IMR-90 (cell line): ENCODE measurements at places on chromosomes 13 and 19. TPM values are rescaled to one million over a fixed set of nuclear protein-coding genes. Genes with fewer than 3 reads are reported as not detected.

DNA sequence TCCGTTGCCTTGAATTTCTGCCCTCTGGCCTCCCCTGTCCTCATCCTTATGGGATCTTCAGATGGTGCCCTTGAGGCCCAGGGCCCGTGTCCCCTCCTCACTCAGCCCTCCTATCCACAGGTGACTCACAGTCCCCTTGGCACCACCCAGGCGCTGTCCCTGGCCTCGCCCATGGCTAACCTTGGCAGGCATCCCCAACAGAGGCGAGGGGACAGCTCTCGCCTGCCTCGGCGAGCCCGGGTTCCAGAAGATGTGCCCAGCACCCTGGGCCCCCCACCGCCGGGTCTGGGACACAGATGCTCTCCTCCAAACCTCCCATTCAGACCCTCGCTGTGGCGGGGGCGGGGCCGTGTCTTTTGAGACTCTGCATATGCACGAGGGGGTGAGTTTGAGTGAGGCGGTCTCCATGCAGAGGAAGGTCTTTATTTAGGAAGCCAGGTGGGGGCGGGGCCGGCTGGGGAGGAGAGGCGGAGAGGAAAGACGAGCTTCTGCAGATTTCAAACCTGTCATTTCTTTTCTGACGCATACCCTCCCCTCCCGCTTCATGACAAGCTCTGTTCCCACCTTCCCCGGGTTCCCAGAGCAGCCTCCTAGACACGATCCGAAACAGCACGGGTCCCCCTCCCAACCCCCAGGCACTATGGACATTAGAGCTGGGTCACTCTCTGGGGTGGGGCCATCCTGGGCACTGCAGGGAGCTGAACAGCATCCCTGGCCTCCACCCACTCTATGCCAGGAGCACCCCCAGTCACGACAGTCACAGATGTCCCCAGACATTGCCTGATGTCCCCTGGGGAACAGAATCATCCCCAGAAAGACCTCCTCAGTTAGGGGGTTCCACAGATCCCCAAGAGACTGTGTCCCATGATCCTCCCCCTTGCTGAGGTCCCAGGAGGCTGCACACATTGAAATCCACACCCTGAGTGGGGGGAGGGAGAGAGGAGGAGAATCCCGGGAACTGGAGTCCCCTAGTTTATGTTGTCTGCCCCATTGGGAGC lies 48.5 kb downstream of the GNG7 start:
- H3K27me3 ChIP-seq: peaks cover 35% of the 10 kb centered on the region
- H3K4me1 ChIP-seq: peaks cover 2% of the 10 kb centered on the region; the same call in 1 of the 2 replicates
- H3K36me3 ChIP-seq: no peaks in the 10 kb centered on the region
- no peak for DNase-seq

- no peaks in the 10 kb centered on the region for H3K27me3 ChIP-seq
- H3K36me3 ChIP-seq: no peaks in the 10 kb centered on the region
- H3K4me3 ChIP-seq: no peak overlapping the region
Measured at GRCh38 chr13:76723551-76724232, 162.5 kb downstream of the KCTD12 start.

- no peaks in the 10 kb centered on the region for H3K4me1 ChIP-seq
- no peaks in the 10 kb centered on the region for H3K36me3 ChIP-seq
- H3K27me3 ChIP-seq: no peaks in the 10 kb centered on the region
- DNase-seq: peak; percentile 59
- H3K27ac ChIP-seq: no peak overlapping the region
- H3K4me3 ChIP-seq: no peak overlapping the region
Measured at GRCh38 chr13:82717249-82717648, 1165.0 kb downstream of the SLITRK1 start.

GRCh38 chr13:58081301-58081820 lies 449.8 kb downstream of the PCDH17 start:
- no peaks in the 10 kb centered on the region for H3K27me3 ChIP-seq
- H3K27ac ChIP-seq: no peak overlapping the region
- H3K4me3 ChIP-seq: no peak overlapping the region
- no peaks in the 10 kb centered on the region for H3K4me1 ChIP-seq
- H3K36me3 ChIP-seq: no peaks in the 10 kb centered on the region
- no peak for DNase-seq

- H3K4me1 ChIP-seq: no peaks in the 10 kb centered on the region
- H3K36me3 ChIP-seq: no peaks in the 10 kb centered on the region
- peak; percentile 45 for DNase-seq
- peaks cover 26% of the 10 kb centered on the region for H3K27me3 ChIP-seq
- no peak overlapping the region for H3K4me3 ChIP-seq
Measured at GRCh38 chr13:99442273-99442895, 58.9 kb upstream of the TM9SF2 start.

DNA sequence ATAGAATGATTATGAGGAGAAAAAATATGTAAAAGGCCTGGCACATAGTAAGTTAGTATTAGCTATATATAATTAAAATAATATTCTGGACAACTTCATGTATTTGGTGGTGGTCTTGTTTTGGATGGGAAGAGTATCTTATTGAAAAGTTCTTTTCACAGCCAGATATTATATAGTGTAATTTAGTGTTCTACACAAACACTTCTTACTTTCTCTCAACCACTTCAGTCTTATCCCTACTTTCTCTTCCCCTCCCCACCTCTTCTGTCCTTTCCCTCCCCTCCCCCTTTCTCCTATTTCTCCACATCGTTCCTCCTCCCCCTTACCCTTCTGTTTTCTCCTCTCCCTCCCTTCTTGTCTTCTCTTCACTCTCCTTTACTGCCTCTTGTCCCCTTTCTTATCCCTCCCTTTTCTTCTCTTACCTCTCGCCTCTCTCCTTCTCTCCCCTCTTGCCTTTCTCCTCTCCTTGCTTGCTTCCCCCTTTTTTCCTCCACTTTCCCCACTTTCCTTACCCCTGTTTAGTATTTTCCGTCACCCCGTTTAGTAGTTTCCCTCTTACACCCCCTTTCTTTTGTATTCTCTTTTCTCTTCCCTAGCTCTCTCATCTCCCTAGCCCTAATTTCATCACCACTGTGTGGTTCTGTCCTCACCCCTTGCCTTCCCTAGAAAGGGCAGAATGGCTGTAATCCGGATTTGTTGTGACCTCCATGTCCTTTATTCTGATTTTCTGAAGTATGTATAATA lies 107.2 kb upstream of the MLNR start:
- DNase-seq: peak; percentile 4
- peaks cover 11% of the 10 kb centered on the region for H3K36me3 ChIP-seq
- no peaks in the 10 kb centered on the region for H3K27me3 ChIP-seq
- peaks cover 3% of the 10 kb centered on the region for H3K4me1 ChIP-seq
- H3K27ac ChIP-seq: peak overlapping the region; percentile 76

DNA sequence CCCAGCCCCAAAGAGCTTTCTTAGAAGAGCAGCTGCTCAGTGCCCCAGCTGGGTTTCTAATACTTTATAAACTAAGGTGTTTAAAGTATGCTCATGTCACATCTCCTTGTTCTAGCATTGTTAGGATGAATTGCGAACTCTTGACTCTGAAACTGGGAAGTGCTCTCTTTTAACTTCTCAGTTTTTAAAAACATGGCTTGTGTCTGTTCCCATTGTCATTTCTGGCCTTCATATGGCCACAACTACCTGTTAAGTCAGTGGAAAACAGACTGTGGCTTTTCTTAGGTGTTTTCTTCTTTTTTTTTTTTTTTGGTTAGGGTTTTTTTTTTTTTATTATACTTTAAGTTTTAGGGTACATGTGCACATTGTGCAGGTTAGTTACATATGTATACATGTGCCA lies 164.7 kb downstream of the KCNRG start:
- no peak for DNase-seq
- H3K27me3 ChIP-seq: peaks cover 4% of the 10 kb centered on the region
- no peak overlapping the region for H3K4me3 ChIP-seq
- no peaks in the 10 kb centered on the region for H3K4me1 ChIP-seq
- H3K36me3 ChIP-seq: no peaks in the 10 kb centered on the region
- no peak overlapping the region for H3K27ac ChIP-seq

DNA sequence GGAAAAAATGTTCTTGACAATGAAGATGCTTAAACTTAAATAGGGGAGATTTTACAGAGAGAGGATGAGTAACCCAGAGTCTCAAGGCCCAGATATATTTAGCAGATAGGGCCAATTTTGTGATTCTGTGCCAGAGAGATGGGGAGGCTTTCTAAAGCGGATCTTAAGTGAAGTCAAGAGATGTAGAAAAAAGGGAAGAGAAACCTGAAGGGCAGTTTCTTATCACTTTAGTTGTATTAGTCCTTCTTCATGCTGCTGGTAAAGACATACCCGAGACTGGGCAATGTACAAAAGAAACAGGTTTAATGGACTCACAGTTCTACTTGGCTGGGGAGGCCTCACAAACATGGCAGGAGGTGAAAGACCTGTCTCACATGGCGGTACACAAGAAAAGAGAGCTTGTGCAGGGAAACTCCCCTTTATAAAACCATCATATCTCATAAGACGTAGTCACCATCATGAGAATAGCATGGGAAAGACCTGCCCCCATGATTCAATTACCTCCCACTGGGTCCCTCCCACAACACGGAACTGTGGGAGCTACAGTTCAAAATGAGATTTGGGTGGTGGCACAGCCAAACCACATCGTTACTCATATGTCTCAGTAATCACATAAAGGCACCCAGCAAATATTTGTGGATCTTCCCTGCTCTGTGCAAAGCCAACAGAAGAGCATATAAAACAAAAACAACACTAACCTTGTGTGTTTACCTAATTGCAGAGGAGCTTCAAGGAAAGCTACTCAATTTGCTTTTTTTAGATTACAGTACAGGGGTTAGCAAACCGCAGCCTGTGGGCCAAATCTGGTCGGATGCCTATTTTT lies 102.6 kb upstream of the MYCBP2 start:
- no peak overlapping the region for H3K4me3 ChIP-seq
- no peaks in the 10 kb centered on the region for H3K4me1 ChIP-seq
- DNase-seq: no peak
- H3K36me3 ChIP-seq: no peaks in the 10 kb centered on the region
- no peaks in the 10 kb centered on the region for H3K27me3 ChIP-seq

DNA sequence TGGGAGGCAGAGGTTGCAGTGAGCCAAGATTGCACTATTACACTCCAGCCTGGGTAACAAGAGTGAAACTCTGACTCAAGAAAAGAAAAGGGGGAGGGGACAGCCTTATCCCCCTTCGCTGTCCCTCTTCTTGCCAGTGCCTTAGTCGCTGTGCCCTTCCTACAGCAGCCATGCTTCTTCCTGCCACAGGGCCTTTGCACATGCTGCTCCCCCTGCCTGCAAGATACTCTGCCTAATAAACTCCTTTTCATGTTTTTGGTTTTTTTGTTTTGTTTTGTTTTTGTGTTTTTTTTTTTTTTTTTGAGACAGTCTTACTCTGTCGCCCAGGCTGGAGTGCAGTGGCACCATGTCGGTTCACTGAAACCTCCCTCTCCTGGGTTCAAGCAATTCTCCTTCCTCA lies 21.4 kb downstream of the NWD1 start:
- no peaks in the 10 kb centered on the region for H3K4me1 ChIP-seq
- no peak overlapping the region for H3K4me3 ChIP-seq
- peaks cover 2% of the 10 kb centered on the region; the same call in 1 of the 2 replicates for H3K27me3 ChIP-seq
- no peak overlapping the region for H3K27ac ChIP-seq
- no peak for DNase-seq

FBXO27 gene
- polyA plus RNA-seq: 0.50 and 0.57 TPM in 2 replicates

ADPRHL1 gene
- 0.67 and 0.69 TPM in 2 replicates for polyA plus RNA-seq

ADAMTSL5 gene
- 10.8 and 13.4 TPM in 2 replicates for polyA plus RNA-seq

ZNF836 gene
- 1.1 and 1.4 TPM in 2 replicates for polyA plus RNA-seq

NLRP4 gene
- polyA plus RNA-seq: not detected in 2 replicates

ZNF534 gene
- not detected in 2 replicates for polyA plus RNA-seq
